DMS153 (cell line): ENCODE measurements at places on chromosomes 3 and 15.

DNA sequence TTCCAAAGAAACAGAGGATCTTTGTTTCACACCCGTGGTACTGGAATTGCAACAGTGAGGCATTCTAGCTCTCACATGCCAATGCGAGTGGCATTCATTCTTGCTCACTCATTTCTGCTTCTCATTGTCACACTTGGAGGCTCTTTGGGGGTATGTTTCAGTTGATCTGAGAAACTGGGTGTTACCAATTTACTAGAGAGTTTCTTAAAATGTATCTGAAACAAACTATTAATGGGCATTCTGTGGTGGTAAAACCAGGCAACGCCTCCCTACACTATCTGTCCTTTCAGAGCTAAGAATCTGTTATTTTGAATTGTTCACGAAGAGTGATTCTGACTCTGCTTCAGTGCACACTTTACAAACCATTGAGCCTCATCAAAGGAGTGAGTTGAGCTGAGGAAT, 140.6 kb upstream of the BHLHE40 start:
- no peak for DNase-seq

GRCh38 chr3:170778240-170779217, 91.5 kb downstream of the RPL22L1 start:
- no peak for DNase-seq

- no peak for DNase-seq
Measured at GRCh38 chr15:69480932-69481331, 28.3 kb downstream of the RPLP1 start.

- DNase-seq: peak; percentile 4
Measured at GRCh38 chr15:92683511-92683834, 27.9 kb upstream of the FAM174B start.

DNA sequence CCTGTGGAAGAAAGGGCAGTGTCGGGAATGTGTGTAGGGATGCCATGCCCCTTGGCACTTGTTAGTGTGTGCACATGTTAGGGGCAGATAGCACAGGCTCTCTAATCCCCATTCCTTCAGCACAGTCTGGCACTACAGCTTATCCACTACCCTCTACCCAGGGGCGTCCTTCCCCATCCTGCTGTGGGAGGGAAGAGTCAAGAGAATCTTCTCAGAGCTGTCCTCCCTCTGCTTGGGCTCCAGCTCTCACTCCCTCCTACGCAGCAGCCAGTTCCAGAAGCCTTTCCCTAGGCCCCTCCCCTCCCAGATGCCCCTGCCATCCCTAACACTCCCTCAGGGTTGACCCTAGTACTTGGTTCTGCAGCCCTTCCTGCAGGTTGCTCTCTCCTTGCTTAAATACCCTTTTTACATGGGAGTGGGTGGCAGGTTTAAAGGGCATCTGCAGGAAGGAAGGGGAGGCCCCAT, 815 bp upstream of the GRM2 start:
- no peak for DNase-seq
